ENCODE measurements at places on chromosomes 7 and 10.

DNA sequence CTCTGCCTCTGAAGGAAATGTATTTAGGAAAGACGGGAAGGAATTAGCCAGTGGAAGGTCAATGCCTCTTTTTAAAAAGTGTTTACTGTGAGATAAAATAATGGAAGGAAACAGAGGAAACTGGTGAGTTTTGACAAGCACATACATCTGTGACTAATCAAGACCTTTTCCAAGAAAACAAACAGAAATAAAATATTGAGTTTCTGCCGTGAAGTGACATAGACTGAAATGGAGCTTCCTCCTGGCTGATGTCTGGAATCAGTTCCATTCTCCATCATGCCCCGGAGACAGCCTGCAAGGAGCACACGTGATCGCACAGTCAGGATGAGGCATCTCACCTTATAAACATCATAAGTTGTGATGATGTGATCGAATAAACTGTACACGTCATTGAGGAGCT, 30.7 kb downstream of the TECTB start:
- no peak for DNase-seq

DNA sequence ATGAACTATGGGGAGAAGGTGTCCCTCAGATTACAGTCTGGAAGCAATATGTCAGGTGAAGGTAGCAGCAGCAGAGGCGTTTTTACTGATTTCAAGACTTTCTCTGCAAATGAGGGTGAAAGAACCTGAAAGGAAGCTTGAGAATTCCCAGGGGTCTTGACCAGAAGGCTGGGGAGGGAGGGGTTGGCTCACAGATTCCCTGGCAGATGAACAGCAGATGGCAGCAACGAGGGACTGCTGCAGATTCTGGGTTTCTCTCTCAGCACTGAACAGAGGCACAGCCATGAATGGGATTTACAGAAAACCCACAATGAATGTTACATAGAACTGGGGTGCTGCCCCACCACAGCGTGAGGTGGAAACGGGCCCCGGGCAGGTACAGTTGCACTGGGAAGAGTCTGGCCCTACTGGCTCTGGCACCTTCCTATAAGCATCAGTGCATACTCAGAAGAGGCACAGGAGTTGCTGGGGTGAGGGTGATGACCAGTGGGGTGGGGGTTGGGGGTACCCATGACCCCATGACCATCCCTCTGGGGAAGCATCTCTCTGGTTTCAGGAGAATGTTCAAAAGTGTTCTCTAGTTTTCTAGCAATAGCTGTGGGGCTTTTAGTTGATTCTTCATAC, 317.8 kb downstream of the SH2D4B start:
- DNase-seq, result no peak

DNA sequence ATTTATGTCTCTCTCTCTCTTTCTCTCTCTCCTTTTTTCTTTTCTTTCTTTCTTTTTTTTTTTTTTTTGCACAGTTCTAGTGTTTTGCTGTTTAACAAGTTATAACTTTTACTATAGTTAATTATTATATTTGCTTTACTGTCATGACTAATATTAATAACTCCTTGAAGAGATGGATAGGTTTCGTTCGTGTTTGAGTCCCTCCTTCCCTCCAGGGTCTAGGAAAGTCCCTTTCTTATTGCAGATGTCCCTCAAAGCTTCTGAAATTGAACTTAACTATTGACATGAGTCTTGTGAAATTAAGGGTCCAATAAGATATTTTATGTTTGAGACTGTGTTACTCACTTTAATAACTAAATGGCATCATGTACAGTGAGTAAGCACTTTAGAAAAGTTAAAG, 131.4 kb downstream of the PLXDC2 start:
- no peak for DNase-seq

DNA sequence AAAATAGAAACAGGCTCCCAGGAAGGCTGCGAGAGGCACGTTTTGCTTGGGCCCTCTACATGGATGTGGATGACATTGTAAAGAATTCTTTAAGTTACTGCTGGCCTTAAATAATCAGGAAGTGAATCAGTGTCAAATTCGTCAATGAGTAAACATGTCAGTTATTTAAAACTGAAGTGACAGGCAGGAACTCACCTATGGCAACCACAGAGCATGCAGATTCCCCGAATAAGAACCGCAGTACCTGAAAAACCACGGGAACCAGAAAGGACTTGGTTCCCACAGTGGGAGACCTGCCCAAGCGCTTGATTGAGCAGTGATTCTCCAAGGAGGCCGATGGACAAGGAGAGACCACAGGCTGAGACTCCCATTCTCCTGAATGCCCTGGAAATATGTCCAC, 351.2 kb upstream of the AKR1E2 start:
- DNase-seq, result no peak

- DNase-seq, result no peak
Measured at GRCh38 chr7:40500219-40500618, 365.4 kb downstream of the SUGCT start.

DNA sequence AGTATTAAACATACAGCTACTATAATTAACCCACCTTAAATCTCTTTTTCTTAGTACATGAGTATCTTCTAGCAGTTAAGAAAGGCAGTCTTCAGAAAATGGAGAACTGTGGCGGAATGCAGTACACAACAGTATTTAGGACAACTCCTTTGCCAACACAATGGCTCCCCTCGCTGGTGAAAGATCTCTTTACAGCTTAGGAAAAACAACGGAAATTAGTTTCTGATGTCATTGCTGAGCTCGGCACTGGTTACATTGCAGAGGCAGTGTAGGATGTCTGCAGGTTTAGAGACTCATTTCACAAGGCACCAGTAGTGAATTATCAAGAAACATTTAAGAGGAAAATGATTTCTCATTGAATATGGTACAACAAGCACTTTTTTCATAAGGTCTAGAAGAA, 43.4 kb downstream of the GLRX3 start:
- DNase-seq, result no peak

DNA sequence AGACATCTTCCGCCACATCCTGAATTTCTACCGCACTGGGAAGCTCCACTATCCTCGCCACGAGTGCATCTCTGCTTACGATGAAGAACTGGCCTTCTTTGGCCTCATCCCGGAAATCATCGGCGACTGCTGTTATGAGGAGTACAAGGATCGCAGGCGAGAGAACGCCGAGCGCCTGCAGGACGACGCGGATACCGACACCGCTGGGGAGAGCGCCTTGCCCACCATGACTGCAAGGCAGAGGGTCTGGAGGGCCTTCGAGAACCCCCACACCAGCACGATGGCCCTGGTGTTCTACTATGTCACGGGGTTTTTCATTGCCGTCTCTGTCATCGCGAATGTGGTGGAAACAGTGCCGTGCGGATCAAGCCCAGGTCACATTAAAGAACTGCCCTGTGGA, 1.9 kb downstream of the KCND2 start:
- DNase-seq, result no peak

GRCh38 chr7:92833024-92833765, 3.2 kb downstream of the CDK6 start:
- no peak for DNase-seq

DNA sequence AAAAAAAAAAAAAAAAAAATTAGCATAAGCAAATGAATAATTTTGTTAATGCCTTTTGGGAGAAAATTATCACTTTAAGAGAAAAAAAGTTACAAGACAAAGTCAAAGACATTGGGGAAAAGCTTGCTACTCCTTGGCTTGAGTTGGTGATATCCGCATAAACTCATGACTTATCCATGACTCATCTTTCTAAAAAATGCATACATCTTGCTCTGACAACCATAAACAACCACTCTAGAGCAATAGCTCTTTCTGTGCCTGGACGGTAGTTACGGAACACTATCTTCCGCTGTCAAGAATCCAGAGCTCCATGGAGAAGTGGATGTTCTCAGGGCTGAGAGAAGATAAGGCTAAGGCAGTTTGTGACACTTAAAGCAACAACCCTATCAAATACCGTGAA, 281.1 kb upstream of the PFKP start:
- DNase-seq, result no peak

DNA sequence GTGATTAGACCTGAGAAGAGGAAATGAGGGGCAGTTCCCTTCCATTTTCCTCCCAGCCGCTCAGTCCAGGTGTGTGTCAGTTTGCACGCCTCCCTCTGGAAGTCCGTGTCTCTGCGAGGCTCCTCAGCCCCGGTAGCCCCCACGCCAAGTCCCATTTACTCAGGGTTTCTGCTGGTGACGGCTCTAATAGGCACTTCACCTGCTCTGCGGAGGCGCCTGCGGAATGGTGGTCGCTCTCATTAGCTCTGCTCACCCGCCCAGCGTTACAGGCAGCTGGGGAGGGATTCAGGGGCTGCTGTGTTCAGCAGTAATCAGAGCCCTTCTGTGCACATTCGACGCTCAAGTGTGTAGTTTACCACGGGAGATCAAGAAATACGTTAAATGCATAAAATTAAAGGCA, 179.9 kb downstream of the MGMT start:
- DNase-seq, result no peak

- DNase-seq, result no peak
Measured at GRCh38 chr7:139047970-139048369, 12.1 kb upstream of the ZC3HAV1L start.

DNA sequence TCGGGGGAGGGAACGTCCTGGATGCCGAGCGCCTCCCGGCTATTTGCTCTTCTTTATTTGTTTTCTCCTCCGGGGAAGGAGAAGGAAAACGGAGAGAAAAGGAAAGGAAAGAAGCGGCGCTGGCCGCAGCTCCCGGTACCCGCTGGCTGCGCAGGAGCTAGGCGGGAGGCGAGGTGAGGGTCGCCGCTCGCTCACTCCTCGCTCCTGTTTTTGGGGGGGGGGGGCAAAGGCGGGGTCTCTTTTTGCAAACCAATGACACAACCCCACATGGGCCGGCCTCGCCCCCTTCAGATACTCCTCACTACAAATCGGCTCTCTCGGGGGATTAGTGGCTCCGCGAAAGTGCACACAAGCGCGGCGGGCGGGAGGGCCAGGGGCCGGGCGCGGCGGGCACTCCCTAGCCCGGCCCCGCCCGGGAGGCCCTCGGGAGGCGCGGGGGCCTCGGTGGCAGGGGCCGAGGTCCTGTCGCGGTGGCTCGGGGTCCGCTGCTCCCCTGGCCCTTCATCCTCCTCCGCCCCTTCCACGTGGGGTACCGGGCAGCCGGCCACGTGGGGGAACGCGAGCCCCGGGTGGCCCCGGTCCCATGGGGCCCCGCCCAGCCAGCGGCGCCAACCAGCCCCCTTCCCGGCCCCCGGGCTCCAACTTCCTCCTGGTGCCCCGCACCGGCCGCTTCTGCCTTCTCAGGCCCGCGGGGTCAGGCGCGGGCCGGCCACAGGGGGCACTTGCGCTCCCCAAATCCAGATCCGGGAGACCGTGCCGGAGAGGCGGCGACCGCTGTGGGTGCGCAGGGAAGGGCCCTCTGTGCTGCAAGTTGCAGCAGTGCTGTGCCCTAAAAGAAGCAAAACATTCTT, 718 bp upstream of the CTBP2 start:
- DNase-seq, result no peak

- DNase-seq, result no peak
Measured at GRCh38 chr10:102352066-102352715, 43.3 kb upstream of the NFKB2 start.

DNA sequence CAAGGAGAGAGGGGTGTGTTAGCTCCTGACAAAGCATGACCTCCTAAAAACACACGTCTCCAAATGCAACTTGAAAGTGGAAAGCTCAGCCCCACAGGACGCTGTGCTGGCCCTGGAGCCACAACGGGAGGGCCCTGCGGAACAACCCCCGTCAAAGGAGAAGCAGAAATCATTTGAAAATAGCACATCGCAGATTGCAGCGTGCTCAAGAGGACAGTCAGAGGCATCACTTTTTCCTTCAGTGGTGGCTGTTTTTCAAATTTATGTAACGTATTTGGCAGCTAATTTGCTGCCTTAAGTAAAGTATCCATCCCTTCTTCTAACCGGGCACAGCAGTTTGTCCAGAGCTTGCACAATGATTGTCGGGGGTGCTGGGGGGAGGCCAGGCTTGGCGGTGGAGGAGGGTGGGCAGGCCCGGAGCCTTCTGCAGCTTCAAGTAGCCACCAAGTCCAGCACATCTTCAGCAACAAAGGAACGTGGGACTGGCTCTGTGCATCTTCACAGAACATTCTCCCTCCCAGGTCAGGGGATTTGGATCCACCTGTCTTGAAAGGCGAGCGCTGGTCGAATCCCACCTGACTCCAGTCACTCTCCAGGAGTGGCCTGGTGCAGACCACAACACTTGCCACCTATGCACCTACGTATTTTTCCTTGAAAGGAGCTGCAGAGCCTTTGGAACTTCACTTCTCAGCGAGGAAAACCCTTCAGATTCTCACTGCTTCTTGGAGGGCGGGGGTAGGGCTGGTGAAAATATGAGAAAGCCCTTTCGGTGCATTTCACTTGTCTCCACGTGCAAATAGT, 346.3 kb downstream of the DNAJB6 start:
- no peak for DNase-seq

DNA sequence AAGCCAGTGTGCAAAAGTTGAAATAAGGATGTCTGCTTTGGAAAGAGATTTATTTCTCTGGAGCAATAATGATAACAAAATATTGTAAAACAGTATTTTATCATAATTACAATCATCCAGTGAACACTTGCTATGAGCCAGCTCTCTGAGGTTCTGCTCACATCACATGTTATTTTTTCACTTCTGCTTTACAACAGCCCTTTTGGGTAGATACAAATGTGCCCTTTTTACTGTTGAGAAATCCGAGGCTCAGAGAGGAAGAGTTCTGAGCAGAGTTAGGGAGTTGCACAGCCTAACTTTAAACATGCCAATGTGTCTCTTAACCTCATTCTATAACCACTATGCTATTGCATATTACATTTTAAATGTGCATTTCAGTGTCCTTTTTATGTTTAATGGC, 232.6 kb upstream of the CDC14C start:
- DNase-seq, result no peak

- DNase-seq, result no peak
Measured at GRCh38 chr10:85614981-85615380, 751.6 kb downstream of the GRID1 start.

GRCh38 chr7:131371411-131371810, 43.7 kb downstream of the MKLN1 start:
- no peak for DNase-seq

GRCh38 chr7:116100626-116101025, 70.1 kb upstream of the TFEC start:
- no peak for DNase-seq

DNA sequence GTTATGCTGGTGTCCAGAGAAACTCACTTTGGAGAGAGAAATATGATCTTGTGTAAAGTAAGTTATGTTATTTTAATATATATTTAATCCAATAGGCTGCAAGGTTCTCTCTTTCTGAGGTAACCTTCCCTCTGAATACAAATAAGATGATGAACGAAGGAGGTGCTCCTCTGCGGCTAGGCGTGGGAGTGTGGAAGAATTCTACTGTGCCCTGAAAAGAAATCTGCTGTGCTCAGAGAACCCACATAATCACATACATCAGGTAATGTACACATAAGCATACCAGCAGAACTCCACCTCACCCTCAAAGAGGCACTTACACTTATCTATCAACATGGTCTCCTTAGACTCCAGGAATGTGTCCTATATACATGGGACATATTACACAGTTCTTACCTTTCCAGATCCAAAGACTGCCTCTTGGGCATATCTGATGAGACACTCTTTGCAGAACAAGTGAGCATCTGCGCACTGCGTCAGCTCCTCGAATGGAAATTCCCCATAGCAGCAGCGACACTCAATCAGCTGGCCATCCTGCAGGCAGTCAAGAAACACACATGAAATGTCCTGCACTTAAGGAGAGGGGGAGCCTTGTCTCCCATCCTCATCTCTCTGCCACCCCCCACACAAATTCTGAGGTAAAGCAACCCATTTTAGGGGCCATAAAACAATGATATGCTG, 66.7 kb downstream of the RNF216 start:
- DNase-seq, result no peak

Measured in cortex of kidney (tissue), 1 donor.